Fibroblast of lung (primary cell): ENCODE measurements at places on chromosomes 12 and 14. TPM values are rescaled to one million over a fixed set of nuclear protein-coding genes. Genes with fewer than 3 reads are reported as not detected.

DNA sequence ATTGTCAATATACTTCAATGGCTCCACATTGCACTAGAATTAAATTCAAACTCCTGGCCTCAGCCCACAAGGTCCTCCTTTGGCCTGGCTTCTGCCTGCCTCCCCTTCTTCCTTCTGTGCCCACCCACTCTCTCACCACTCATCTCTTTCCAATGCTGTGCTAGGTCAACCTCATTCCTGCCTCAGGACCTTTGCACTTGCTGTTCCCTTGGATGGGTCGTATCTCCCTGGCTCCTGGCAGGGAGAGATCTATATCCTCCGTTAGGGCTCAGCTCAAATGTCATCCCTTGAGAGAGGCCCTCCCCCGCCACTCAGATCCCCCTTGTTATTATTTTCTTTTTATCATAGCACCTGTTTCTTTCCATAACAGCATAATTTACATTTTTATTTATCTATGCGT is 79.9 kb upstream of the LHX5 start:
- no peak for DNase-seq

DNA sequence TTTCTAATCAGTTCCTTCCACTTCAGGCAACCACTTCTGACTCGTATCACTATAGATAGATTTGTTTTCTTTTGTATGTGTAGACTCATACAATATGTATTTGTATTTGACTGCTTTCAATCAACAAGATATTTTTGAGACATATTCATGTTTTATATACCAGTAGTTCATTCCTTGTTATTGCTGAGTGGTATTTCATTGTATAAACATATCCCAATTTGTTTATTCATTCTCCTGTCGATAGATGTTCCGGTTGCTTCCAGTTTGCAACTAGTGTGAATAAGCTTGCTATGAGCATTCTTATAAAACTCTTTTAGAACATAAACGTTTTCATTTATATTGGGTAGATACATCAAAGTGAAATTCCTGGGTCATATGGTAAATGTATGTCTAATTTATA is 119.2 kb downstream of the FIGNL2 start:
- DNase-seq: peak; percentile 18

DNA sequence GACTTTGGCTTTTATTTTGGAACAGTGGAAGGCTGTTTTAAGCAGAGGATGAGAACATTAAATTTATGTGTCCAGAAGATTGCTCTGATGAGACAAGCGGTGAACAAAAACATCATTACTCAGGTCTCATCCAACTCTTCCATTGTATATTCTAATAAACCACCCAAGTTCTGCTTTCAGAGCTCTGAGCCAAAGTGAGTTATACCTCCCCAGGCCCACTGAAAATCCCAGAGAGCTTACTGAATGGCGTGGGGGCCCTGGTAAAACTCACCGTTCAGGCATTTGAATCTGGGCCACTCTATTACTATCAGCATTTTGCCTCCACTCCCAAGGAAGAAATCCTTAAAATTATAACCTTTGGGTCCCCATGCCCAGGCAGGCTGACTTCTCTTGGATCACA is 122.0 kb upstream of the HIF1A start:
- peak; percentile 68 for DNase-seq

- peak; percentile 30 for DNase-seq
Observed at GRCh38 chr12:118103201-118103600, 610 bp downstream of the VSIG10 start.

DNA sequence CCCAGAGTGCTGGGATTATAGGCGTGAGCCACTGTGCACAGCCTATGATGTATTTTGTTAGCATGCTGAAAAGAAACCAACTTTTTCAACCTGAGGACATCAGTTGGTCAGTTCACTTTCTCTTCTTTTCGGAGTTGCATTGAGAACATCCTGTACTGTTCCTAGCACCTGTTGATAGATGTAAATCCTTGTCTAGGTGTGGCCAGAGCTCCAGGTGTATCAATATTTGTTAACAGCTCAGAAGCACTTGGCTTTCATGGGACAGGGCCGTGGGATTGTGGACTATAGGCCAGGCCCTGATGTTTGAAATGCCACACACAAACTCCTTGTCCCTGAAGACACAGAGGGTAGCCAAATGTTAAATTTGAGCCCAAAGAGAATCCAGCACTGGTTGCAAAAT is 14.9 kb downstream of the HCAR2 start:
- no peak for DNase-seq

GRCh38 chr12:104138797-104139152 is 765 bp upstream of the NFYB start:
- peak; percentile 17 for DNase-seq

DNA sequence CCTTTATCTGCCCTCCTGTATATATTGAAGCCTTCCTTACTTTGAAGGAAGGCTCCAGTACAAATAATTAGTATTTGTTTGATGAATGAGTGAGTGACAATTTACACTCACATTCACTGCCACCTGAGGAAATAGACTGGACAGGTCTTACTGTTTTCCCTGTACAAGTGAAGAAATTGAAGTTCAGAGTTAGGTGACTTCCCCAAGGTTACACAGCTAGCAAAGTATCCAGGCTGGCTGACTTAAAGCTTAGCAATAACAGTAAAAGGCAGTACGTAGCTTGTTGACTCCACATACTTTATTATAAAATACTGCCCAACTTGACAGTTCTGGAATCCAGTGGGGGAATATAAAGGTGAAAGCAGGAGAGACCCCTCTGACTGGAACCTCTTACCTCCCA is 2.6 kb upstream of the KRT18 start:
- DNase-seq: no peak

GRCh38 chr12:98737322-98737712 is 92.2 kb downstream of the APAF1 start:
- no peak for DNase-seq

DNA sequence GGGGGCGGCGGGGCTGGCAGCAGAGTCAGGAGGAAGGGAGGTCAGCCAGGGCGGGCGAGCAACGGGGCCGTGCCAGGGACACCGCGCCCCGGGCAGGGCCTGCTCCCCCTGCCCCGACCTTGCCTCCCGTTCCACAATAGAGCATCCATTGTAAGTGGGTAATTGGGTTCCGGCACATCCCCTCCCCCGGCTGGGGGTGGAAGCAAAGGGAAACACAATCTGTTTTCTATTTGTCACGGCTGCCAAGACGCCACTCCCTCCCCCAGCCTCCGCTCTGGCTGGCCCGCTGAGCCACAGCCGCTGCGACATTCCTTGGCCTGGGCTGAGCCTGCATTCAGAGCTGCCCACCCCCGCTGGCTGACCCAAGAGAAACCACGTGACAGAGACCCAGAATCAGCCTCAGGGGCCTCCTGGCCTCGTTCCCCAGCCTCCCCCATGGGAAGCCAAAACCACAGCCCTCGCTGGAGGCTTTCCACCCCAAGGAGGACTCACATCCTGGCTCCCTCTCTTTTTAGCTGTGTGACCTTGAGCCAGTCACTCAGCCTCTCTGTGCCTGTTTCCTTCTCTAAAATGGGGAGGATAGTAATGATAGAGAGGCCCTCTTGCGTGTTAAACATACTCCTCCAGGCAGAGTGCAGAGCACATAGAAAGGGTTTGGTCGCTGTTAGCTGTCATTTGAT is 117.6 kb downstream of the SCARB1 start:
- peak; percentile 96 for DNase-seq

DNA sequence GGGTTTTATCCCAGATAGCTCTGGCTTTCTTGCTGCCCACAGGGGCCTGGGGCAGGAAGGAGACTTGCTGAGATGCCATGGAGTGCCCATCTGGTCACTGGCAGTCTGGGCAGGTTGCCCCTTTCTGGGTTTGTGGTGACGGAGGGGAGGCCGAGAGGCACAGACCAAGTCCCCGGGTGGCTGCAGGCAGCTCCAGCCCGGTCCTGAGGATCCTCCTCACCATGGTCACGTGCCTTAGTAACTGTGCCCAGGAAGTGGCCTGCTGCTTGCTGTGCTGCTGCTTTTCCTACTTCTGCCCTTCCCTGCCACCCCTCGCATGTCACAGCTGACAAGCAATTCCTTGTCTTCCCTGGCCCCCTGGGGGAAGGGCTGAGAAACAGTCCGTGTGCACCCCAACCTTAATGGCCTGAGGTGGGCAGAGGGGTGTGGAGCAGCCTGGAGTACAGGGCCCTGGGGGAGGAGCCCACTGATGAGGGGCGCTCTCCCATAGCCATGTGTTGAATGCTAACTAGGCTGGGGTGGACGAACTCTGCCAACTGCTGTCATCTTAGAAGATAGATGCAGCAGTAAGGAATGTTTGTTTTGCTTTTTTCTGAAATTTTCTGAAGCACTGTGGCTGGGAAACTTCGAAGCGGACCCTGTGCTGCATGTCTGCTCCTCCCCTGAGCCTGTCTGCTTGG is 54.9 kb upstream of the SRSF5 start:
- peak; percentile 59 for DNase-seq

DNA sequence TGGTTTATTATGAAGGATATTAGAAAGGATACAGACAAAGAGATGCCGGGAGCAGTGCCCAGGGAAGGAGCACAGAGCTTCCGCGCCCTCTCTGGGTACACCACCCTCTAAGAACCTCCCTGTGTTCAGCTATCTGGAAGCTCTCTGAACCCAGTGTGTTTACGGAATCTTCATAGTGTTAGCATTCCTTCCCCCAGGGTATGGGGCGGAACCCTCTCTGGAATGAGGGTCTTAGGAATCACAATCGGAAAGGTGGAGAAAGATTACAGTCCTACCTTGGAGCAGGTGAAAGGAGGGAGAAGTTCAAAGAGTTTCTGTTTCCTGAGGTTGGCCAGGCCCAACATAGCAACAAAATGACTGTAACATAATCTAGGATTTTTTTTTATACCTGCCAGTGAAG is 6.8 kb upstream of the NUDT4 start:
- no peak for DNase-seq

DNA sequence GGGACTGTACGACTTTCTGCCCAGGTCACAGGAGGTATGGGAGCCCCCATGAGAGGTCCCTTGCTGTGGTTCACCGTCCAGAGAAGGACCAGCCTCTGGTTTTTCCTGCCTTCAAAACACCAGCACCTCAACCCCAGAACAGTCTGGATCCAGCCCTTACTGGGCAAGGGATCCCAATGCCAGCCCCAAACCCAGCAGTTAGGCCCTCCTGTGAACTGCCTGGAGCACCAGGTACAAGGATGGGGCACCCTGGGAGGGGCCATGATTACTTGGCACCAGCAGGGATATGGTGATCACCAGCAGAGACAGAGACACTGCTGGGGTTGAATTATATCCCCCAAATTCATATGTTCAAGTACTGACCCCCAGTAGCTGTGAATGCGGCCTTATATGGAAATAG is 20.0 kb downstream of the ANHX start:
- no peak for DNase-seq

DNA sequence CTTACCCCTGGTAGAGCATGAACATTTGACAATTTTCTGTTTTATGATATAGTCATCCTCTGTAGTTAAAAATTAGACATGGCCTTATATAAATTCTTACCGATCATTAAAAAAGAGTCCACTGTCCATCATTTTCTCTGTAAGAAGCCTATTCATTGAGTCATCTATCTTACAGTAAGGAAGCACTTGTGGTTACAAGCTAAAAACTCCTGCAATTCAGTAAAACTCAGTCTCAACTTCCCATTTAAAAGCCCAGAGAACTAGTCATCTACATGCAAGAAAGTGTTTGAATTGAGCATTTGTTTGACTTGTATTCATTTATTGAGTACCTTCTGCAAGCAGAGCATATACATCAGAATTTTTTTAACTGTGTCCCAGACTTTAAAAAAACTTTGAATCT is 63.3 kb downstream of the GTF2A1 start:
- no peak for DNase-seq

DNA sequence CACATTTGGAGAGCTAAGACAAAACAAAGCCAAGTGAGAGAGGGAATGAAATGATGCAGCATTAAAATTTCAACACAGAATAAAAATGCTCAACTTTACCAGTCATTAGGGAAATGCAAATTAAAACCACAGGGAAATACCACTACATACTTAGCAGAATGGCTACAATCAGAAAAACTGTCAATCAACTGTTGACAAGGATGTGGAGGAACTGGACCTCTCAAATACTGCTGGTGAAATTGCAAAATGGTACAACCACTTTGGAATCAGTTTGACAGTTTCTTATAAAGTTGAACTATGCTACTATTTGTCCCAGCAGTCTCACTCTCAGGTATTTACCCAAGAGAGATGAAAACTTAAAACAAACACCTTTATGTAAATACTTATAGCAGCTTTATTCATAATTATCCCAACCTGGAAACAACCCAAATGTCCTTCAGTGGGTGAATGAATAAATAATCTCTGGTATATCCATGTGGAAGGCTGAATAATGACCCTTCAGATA is 43.8 kb upstream of the KTN1 start:
- DNase-seq: peak; percentile 25

- no peak for DNase-seq
Observed at GRCh38 chr14:97457575-97458085, 660.4 kb downstream of the VRK1 start.

GRCh38 chr12:67442896-67443295 is 173.7 kb downstream of the CAND1 start:
- no peak for DNase-seq

DNA sequence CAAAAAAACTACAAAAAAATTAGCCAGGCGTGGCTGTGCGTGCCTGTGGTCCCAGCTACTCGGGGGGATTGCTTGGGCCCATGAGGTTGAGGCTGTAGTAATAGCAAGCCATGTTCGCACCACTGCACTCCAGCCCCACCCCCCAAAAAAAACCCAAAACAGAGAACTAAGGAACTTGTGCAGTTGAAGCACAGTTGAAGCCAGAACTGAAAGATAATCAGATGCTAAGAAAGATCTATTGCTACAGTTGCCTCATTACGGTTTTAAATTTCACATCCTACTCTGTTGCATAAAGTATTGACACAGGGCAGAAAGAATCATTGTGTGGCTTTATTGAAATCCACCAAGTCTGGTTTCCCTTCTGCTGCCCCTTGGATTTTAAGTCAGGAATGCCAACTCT is 3.8 kb downstream of the CS start:
- no peak for DNase-seq

DNA sequence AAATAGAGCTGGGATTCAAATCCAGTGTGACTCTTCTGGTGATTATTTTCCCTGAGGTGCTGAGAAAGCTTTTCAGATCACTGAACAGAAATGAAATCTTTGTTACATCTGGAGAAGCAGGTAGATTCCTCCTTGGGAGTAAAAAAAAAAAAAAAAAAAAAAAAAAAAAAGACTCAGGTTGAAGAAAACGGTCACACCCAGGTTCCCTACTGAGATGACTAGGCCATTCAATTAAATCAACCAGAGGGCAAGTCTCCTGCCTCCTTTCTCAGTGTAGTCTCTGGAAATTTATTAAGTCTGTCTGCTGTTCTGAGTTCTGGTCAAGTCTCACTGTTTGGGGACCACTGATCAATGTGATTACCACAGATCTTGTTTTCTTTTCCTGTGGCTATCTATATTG is 24.0 kb downstream of the ARG2 start:
- DNase-seq: no peak

Gene INHBC
- not detected in 2 replicates for total RNA-seq

Gene KRT74
- total RNA-seq: not detected in 2 replicates

Gene RDH5
- total RNA-seq: 12.1 and 49.2 TPM in 2 replicates

Gene TEX52
- total RNA-seq: not detected in 2 replicates
